DMS53 (cell line): ENCODE measurements at places on chromosomes 3 and 15.

- DNase-seq = no peak
These were observed 625.7 kb upstream of the LMCD1 start for GRCh38 chr3:7875925-7876324.

DNA sequence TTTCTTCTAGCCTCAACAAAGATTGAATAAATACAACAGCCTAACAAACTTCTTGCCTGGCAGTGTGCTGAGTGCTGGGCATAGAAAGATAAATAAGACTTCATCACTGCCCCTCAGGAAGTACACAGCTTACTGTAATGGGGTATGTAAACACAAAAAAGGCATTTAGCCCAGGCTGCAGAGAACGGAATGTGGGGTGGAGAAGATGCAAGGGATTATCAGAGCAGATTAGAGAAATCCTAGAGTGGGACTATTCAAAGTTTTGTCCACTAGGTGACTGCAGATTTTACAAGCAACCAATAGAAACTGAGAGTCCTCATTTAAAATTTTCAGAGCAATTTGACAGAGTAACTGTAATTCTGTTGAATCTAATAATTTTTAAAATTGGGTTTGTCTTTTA is 35.4 kb upstream of the TSC22D2 start:
- DNase-seq = no peak

DNA sequence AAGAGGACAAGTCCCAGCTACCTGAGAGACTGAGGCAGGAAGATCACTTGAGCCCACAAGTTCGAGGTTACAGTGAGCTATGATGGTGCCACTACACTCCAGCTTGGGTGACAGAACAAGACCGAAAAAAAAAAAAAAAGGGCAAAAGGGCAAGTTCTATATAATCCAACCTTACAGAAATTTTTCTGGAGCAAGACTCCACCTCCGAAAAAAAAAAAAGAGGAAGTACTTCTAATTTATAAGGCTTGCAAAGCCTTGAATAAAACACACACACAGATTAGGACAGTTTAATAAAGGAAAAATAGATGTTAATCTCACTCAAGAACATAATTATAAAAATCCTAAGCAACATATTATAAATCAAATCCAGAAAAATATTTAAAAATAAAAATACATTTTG is 14.4 kb upstream of the XYLB start:
- DNase-seq = no peak

DNA sequence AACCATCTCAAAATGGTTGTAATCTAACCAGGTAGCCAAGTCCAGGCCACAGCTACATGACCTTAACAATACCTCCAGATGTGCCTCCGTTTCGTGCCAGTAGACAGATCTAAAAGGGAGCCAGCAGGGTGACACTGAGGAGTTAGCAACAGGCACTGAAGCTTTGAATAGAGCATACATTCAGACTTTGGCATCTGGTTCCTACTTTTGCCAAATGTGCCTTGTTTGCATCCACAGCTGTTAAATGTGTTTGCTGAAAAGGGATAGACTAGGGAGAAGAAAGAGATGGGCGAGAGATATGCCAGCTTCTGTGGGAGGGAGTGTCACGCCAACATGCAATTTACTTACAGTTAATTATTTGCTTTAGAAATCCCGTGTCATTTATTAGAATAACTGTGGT is 1433.9 kb upstream of the CADM2 start:
- no peak for DNase-seq

- no peak for DNase-seq
These were observed 36.5 kb upstream of the KLHL6 start for GRCh38 chr3:183591881-183592521.

- peak; percentile 23 for DNase-seq
These were observed 54.1 kb upstream of the GSK3B start for GRCh38 chr3:120148187-120148949.

DNA sequence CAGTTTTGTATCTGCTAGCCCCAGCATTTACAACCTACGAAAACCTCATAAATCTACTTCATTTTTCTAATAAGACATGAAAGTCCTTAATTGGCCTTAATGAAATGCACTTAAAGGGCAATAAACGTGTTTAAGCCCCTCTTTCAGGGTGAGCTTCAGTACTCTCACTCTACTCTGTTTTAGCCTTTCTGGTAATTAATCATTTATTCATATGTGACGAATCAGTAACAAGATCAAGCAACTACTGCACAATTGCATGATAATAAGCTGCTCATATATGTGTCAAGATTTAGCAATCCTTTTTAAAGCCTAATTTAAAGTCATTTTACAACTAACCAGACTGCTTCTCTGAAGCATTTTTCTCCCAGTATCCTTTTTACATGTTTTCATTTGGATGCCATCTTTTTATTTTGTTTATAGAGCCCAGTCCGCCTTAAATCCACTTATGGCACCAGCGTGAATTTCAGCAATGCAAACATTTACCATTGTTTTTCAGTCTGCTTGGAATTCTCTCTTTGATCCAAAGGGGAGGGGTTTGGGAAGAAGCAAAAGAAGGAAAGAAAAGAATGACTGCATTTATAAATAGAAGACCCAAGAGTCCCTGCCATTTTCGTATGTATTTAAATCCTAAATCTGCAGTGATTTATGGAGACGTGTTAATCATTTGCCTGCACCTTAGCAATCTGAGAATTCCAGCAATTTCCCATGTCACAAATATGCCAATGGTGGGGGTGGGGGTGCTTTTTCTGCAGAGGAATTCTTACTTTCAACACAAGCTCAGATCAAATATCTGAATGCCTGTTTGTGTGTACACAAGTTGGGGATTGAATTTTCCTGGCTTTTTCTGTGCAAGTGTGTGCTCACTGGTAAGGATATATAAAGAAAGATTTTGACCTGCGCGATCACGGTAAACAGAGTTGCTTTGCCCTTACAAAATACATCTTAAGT is 230.8 kb upstream of the TBC1D5 start:
- DNase-seq = no peak

DNA sequence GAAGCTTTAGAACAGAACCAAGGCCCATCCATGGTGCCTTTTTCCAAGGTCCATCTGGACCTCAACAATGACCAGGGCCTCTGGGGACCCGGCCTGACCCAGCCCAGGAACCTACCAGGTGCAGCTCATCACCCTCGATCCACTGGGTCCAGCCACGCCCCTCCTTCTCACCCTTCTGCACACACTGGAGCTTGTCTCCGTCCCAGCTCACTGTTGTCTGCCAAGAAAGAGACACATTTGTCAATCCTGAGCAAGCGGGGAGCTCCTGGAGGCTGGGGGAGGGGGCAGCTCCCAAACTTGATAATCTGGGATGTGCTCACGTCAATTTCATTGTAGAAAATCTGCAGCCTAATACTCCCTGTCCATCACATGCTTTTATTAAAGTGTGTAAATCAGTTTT is 21.2 kb downstream of the RBP1 start:
- no peak for DNase-seq

DNA sequence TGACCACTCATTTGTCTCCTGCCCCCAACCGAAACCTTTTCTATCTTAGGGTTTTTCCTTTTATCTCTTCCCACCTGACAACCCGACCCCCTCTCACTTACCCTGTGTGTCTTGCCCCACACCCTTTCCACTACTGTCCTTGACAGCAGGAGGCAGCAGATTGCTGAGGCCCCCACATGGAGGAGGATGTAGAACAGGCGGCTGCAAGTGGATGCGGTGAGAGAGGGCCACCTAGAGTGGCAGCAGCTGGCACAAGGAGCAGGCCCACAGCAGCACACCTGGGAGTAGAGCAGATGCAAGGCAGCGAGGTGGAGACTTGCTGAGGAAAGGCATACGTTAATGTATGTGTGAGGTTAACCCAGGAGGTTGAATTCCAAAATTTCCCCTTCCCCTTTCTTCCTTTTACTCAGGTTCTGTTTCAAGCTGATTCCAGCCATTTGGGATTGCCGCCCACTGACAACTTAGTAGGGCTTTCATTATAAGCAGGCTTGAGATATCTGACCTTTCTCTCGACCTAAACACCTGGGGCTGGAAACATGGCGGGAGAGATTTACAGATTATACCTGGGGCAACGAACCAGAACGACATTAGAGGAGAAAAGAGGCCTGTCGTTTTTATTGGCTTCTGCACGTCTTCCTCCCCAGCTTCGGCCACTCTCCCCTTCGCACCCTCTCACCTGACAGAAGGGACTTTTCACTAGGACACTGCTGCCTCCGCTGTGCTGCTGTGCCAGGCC is 643 bp downstream of the SERINC4 start:
- peak; percentile 86 for DNase-seq

- no peak for DNase-seq
These were observed 62.7 kb upstream of the CCR4 start for GRCh38 chr3:32888739-32889138.

- DNase-seq = no peak
These were observed 56.2 kb downstream of the SLC6A6 start for GRCh38 chr3:14458434-14459275.

DNA sequence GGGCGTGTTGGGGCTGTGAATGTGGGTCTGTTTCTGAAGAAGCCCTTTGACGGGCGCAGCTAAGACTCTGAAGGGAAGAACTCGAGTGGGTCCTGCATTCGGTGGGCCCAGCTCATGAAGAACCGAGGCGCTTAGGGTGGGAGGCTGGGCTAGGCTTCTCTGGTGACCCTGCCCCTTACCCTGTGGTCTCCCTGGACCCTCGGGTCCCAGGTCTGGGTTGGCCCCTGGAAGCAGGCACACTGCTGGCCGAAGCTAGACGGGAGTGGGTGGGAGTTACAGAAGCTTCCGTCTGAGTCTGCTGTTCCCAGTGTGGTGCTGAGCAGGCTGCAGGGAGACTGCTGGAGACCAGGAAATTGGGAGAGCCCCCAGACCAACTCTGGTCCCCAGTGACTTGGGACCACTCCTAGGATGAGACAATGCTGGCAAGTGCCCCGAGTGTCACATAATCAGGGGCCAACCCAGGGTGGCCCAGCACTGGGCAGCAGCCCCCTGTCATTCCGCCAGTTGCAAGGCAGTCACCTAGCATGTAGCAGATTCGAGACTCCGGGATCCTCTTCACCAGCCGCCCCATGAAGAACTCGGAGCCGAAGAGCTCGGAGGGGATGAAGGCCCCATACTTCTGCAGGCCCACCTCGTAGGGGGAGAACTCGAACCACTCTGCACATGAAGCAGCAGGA is 16.7 kb upstream of the EHD4 start:
- DNase-seq = no peak

DNA sequence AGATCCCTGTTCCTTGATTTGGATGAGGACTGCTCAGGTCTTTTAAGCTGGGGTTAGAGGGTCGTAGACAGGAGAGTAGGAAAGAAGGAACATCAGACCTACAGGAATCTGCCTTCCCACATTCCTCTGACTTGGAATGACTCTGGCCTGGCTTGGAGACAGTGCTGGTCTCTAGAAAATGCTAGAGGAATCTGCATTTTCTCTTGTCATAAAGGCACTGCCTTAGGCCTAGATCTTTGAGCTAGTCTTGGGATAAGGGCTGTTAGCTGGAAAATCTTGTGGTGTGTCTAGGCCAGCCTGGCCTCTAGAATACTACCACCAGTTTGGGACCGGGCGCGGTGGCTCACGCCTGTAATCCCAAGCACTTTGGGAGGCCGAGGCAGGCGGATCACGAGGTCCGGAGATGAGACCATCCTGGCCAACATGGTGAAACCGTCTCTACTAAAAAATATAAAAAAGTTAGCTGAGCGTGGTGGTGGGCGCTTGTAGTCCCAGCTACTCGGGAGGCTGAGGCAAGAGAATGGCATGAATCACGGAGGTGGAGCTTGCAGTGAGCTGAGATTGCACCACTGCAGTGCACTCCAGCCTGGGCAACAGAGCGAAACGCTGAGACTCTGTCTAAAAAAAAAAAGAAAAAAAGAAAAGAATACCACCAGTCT is 17.3 kb upstream of the BSN start:
- no peak for DNase-seq

GRCh38 chr15:63638839-63639238 is 41.7 kb downstream of the FBXL22 start:
- DNase-seq = no peak

DNA sequence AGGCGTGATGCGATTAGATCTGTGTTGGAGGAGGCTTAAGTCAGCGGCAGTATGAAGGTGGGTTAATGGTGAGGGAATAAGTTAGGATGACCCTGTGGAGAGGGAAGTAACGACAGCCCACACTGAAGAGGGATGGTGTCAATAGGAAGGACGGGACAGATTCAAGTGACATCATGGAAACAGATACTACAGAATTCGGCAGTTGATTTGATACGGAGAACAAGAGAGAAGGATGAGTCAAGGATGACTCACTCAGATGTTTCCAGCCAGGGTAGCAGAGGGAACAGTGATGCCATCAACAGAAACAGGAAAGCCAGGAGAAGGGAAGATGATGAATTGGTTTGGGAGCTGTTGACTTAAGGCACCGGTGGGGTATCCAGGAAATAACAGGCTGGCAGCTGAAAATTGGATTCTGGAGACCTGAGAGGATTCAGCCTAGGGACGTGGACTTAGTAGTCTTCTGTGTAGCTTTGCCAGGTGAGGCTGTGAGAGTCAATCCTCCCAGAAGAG is 38.0 kb downstream of the SHC4 start:
- DNase-seq = peak; percentile 93

- DNase-seq = peak; percentile 65
These were observed 53.2 kb downstream of the LHFPL4 start for GRCh38 chr3:9500108-9501050.

DNA sequence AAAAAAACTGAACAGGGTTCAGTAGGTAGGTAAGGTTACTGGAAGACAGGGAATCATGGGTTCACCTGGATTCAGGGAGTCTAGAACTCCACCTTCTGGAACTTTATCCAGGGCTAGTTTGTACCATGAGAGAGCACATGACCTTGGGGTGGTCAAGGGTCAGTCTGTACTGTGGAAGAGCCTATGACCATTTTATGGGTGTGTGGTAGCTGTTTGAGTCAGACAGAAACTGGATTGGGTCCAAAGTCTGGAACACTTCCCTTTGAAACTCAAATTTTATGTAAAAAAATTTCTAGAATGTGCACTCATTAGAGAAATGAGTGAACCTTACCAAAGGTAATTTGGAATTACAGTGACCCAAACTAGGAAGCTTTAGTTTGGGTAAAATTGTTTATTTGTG is 486.0 kb upstream of the AGTR1 start:
- DNase-seq = peak; percentile 2

GRCh38 chr3:17505856-17506255 is 236.6 kb downstream of the TBC1D5 start:
- no peak for DNase-seq

DNA sequence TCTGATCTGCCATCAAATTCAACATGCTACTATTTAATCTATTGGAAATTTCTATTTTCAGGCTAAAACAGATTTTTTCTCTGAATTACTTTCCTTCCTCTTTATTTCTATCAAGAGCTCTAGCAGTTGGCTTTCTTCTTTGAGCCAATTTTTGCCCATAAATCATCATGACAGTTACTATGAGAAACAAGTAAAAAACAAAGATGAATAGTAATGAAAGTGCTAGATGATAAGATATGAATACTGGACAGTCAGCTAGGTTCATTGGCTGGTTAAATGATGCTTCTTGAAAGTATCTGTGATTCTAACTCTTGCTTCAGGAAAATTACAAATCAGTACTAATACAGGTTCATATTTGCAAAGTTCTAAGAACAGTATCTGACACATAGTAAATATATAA is 38.6 kb upstream of the NANOGP8 start:
- DNase-seq = no peak
